ENCODE measurements at places on chromosomes 6 and 20. TPM values are rescaled to one million over a fixed set of nuclear protein-coding genes. Genes with fewer than 3 reads are reported as not detected.

MOXD1 gene
- total RNA-seq: 1.7 TPM

CLVS2 gene
- 0.25 TPM for total RNA-seq

LCA5 gene
- total RNA-seq: 0.58 TPM

OR2H1 gene
- total RNA-seq: not detected

OR2H2 gene
- total RNA-seq: not detected

TBC1D7 gene
- 28.4 TPM for total RNA-seq

HLA-DQB1 gene
- total RNA-seq: not detected

SAMD10 gene
- not detected for total RNA-seq

RSPH4A gene
- 0.15 TPM for total RNA-seq

HDGFL1 gene
- not detected for total RNA-seq

TMC2 gene
- total RNA-seq: not detected

IL17A gene
- not detected for total RNA-seq

ZSCAN31 gene
- total RNA-seq: 1.4 TPM

ACTR5 gene
- 9.3 TPM for total RNA-seq

FNDC11 gene
- 0.25 TPM for total RNA-seq

FAM162B gene
- not detected for total RNA-seq

PLTP gene
- total RNA-seq: 1.6 TPM

SLC4A11 gene
- total RNA-seq: 8.7 TPM

SUMO4 gene
- total RNA-seq: not detected

CST4 gene
- total RNA-seq: not detected

FAM83B gene
- total RNA-seq: not detected

IL20RA gene
- total RNA-seq: not detected

CRISP3 gene
- total RNA-seq: not detected

FRK gene
- total RNA-seq: 1.3 TPM

HAO1 gene
- total RNA-seq: not detected

FAXC gene
- total RNA-seq: 5.9 TPM

GPX5 gene
- total RNA-seq: not detected

SOX18 gene
- 1.1 TPM for total RNA-seq

HSPA1L gene
- total RNA-seq: 1.3 TPM

TPBG gene
- total RNA-seq: 36.5 TPM

FAM110A gene
- 10.3 TPM for total RNA-seq

Measured in A549 treated with Mapracorat at 1 μM for 4 hours (cell line).